ENCODE measurements at places on chromosomes 3 and 15.

- no peak for DNase-seq
These were observed 248.8 kb downstream of the C3orf38 start for GRCh38 chr3:88398581-88398980.

DNA sequence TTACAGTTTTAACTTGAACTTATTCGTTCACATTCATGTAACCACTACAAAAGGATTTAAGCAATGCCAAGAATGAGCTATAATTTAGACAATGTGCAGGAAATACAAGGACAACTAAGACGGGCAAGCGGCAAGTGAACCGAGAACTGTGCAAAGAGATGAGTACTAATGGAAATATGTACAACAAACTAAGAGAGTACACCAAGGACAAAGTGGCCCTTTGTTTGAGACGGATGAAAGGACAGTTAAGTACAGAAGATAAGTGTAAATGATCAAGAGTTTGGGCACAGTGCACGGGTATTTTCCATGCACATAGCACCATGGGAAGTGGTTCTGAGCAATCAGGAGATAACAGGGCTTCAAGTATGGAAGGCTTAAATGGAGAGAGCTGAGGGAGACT is 281.7 kb downstream of the ROBO2 start:
- DNase-seq = no peak

GRCh38 chr3:29637068-29637467 is 356.2 kb downstream of the RBMS3 start:
- DNase-seq = no peak

- DNase-seq = peak; percentile 29
These were observed 193.5 kb downstream of the FOXP1 start for GRCh38 chr3:71389911-71390573.

- no peak for DNase-seq
These were observed 10.3 kb downstream of the TIMP4 start for GRCh38 chr3:12148183-12148940.
